Skeletal muscle tissue (tissue), 5 donors: ENCODE measurements at places on chromosomes 4 and X. TPM values are rescaled to one million over a fixed set of nuclear protein-coding genes. Genes with fewer than 3 reads are reported as not detected.

GAGE12J gene
- total RNA-seq, result not detected

CXCL3 gene
- total RNA-seq, result not detected

DKK2 gene
- total RNA-seq, result 28.2 TPM

BEX1 gene
- total RNA-seq, result 1.0 TPM

KCNE5 gene
- 20.4 TPM for total RNA-seq

CYBB gene
- 41.2 TPM for total RNA-seq

TRMT2B gene
- total RNA-seq, result 13.0 TPM

MAPK10 gene
- 8.9 TPM for total RNA-seq

PAGE2B gene
- not detected for total RNA-seq

APLN gene
- 4.2 TPM for total RNA-seq

IL9R gene
- not detected for total RNA-seq

XAGE1A gene
- total RNA-seq, result not detected

CD40LG gene
- not detected for total RNA-seq

SLC39A8 gene
- total RNA-seq, result 6.3 TPM

C4orf33 gene
- 5.2 TPM for total RNA-seq

RAB40A gene
- 0.52 TPM for total RNA-seq

GABRE gene
- 41.8 TPM for total RNA-seq

TKTL1 gene
- total RNA-seq, result 0.52 TPM

STATH gene
- total RNA-seq, result not detected

DOK7 gene
- 9.9 TPM for total RNA-seq

PDCL2 gene
- not detected for total RNA-seq

SLC2A9 gene
- total RNA-seq, result 1.0 TPM

SSX2B gene
- not detected for total RNA-seq

EVC2 gene
- 5.2 TPM for total RNA-seq

TMSB15A gene
- total RNA-seq, result 6.3 TPM

TCEAL6 gene
- not detected for total RNA-seq

PDS5A gene
- 56.4 TPM for total RNA-seq

WFS1 gene
- 11.0 TPM for total RNA-seq

PFKFB1 gene
- total RNA-seq, result not detected

MBTPS2 gene
- total RNA-seq, result 13.6 TPM

POLA1 gene
- 63.2 TPM for total RNA-seq

BMP3 gene
- 1.6 TPM for total RNA-seq

BEND2 gene
- not detected for total RNA-seq

F8 gene
- 4.2 TPM for total RNA-seq

OPRPN gene
- total RNA-seq, result not detected

PTTG2 gene
- 0.52 TPM for total RNA-seq

MAGEA8 gene
- not detected for total RNA-seq

RIBC1 gene
- total RNA-seq, result 0.52 TPM

FABP2 gene
- not detected for total RNA-seq

TMPRSS11B gene
- not detected for total RNA-seq

GSX2 gene
- total RNA-seq, result not detected

NUP62CL gene
- total RNA-seq, result 1.6 TPM

CSN1S1 gene
- total RNA-seq, result not detected

RAI2 gene
- 0.52 TPM for total RNA-seq

RGN gene
- 3.1 TPM for total RNA-seq

PGAM4 gene
- total RNA-seq, result not detected

RTL9 gene
- 0.52 TPM for total RNA-seq

CXCL11 gene
- total RNA-seq, result 0.52 TPM

LONRF3 gene
- 3.7 TPM for total RNA-seq

SLC4A4 gene
- total RNA-seq, result 13.0 TPM

ERCC6L gene
- 0.52 TPM for total RNA-seq

ARSH gene
- total RNA-seq, result not detected

PLP2 gene
- total RNA-seq, result 19.3 TPM
